ENCODE measurements at places on chromosomes 4 and X.

DNA sequence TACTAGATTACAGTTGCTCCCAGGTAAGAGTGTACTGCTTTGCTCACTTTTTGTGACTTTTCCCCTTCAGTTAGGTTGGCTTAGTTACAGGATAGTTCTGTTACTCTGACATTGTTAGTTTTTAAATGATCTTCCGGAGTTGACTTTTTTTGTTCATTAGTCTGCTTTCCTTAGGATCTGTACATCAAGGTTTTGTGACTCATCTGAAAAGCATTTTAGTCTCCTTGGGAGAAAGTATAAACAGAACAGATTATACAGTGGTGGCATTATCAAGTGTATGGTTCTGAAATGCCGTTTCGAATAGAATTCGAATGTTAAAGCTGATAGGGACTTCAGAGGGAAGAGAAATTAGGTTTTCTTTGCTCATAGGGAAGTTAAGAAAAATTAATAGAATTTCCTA is 63.3 kb downstream of the USP9X start:
- DNase-seq, result no peak

DNA sequence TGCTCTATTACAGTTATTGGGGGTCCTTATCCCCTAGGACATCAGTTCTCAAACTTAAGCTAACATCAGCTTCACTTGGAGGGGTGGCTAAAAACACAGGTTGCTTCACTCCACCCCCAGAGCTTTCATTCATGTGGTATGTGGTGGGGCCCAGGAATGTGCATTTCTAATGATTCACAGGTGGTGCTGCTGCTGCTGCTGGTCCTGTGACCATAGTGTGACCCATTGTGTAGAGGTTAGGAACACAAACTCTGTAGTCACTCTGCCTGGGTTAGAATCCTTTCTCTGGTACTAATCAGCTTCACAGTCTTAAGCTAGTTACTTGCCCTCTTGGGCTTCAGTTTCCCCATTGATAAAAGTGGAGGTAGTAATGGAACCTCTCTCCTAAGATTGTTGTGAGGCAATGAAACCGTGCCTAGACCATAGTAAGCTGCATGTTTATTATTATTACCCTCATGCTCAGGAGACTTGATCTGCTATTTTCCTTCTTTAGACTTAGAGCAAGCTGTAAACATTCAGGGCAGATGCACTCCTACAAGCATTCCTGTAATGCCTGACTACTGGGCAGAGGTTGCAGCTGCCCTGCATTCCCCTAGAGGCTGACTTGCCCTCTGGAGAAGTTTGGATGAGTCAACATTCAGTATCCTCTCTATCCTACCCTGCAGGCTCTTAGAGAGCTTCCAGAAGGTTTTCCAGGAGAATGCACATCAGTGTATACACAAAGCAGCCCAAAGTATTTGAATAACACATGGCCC is 94.1 kb upstream of the ACSL4 start:
- DNase-seq, result no peak

GRCh38 chr4:26496207-26496783 is 6.0 kb upstream of the CCKAR start:
- DNase-seq, result no peak

DNA sequence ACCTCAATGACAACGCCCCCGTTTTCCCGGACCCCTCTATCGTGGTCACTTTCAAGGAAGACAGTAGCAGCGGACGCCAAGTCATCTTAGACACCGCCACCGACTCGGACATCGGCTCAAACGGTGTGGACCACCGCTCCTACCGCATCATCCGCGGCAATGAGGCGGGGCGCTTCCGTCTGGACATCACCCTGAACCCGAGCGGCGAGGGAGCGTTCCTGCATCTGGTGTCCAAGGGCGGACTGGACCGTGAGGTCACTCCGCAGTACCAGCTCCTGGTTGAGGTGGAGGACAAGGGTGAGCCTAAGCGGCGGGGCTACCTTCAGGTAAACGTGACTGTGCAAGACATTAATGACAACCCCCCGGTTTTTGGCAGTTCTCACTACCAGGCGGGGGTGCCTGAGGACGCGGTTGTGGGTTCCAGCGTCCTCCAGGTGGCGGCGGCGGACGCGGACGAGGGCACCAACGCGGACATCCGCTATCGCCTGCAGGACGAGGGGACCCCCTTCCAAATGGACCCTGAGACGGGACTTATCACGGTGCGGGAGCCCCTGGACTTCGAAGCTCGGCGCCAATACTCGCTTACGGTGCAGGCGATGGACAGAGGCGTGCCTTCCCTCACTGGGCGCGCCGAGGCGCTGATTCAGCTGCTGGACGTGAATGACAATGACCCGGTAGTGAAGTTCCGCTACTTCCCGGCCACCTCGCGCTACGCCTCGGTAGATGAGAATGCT is 2.2 kb downstream of the FAT4 start:
- DNase-seq, result peak; percentile 40

DNA sequence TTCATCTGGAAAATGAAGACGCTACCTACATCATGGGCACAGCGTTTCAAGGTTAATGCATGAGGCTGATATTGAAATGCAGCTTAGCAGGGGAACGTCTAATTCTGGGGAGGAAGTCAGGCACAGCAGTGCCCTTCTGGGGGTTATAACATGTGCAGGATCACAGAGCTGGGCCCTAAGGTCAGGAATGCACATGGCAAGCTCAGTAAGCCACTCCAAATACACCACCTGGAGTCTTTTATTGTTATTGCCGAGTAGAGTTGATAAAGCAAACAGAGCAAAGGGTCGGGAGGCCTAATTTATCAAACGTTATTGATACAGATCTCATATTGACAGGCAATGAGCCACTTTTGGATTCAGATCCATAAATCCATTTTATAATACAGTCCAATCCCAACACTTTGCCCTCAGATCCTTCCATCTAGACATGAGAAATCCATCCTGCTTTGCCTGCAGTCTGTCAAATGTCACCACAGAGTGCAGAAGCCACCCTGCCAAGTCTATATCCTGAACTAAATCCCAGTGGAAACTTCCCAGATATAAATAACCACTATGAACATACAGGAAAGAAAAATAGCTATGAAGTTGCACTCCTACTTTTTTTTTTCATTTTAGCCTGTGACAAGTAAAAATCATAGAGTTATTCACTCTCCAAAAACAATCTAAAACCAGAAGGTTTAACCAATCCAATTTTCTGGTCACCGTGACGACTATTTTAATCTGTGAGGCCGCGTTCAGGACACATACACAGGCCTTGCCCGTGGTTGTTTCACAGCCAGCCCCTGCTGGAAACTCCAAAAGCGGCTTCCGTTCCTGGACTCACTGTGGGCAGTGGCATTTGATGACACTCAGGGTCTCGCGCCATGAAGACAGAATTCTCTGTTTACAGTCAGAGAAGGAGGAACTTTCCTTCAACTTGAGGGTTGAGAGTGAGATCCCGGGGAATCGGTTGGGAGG is 335.4 kb downstream of the DHX15 start:
- DNase-seq, result no peak

DNA sequence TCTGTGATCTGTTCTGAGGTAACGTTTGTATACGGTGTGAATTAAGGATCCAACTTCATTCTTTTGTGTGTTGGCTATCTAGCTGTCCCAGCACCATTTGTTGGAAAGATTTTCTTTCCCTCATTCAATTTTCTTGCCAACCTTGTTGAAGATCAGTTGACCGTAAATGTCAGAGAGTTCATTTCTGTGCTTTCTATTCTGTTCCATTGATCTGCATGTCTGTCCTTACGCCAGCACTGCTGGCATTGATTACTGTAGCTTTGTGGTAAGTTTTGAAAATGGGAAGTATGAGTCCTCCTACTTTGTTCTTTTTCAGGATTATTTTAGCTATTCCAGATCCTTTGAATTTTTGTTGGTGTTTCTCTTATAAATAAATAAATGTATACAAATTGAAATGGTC is 60.8 kb downstream of the MTMR1 start:
- no peak for DNase-seq

GRCh38 chr4:152154433-152154832 is 381.5 kb downstream of the FBXW7 start:
- no peak for DNase-seq

DNA sequence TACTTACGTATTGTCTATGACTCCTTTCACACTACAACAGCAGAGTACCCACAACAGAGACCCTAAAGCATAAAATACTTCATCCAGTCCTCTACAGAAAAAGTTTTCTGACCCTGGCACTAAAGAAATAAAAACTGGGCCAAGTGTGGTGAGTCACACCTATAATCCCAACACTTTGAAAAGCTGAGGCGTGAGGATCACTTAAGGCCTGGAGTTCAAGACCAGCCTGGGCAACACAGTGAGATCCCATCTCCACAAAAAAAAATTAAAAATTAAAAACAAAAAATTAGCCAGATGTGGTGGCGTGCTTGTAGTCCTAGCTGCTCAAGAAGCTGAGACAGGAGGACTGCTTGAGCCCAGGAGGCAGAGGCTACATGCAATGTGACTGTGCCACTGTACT is 66.9 kb downstream of the WDFY3 start:
- DNase-seq, result no peak

DNA sequence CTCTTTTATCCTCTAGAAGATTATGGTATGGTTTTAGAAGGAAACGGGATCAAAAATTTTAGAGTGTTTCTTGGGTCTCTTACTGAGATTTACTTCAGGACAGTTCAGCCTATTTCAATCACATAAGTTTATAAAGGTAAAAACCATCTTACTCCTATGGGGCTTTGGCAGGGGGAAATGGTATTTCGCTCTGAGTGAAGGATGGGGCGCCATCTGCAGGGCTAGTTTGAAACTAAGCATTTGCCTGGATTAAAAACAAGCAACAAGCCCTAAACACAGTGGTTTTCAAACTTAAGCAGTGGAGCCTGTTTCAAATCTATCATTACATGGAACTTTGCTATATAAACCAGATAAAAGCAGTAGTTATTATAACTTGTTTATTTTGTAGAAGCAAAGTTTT is 361.5 kb upstream of the FMR1 start:
- no peak for DNase-seq

GRCh38 chr4:68896749-68897148 is 54.9 kb downstream of the UGT2A3 start:
- no peak for DNase-seq

DNA sequence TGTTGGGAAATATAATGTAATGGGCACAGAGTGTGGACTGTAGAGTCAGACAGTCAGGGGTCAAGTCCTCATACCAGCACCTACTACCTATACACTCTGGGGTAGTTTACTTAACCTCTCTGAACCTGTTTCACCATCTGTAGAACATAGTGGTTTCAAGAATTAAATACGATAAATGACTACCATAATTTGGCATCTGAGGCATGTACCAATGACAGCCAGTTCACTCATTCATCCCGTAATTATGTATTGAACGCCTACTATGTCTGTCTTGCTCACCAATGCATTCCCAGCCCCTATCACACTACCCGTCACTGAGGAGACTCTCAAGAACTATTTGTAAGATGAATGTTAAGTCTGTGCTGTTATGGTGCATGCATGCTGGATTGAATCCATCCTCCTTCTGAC is 2.0 kb upstream of the FGB start:
- DNase-seq, result no peak

DNA sequence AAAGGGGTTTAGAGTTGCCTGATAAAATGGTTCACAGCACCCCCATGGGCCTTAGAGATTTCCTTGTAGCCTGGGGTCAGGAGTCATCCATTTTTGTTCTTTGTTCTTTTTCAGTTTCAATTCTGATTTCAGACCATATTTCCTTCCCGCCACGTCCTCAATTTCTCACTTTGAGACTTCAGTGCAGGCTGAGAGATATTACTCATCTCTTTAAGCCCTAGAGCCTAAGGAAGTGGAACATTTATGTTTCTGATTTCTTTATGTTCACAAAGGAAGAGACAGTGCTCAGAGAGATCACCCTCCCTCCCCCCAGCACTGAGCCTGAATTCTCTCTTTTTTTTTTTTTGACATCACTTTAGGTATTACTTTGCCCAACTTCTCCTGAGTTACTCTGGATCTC is 56.3 kb downstream of the MSN start:
- DNase-seq, result no peak

DNA sequence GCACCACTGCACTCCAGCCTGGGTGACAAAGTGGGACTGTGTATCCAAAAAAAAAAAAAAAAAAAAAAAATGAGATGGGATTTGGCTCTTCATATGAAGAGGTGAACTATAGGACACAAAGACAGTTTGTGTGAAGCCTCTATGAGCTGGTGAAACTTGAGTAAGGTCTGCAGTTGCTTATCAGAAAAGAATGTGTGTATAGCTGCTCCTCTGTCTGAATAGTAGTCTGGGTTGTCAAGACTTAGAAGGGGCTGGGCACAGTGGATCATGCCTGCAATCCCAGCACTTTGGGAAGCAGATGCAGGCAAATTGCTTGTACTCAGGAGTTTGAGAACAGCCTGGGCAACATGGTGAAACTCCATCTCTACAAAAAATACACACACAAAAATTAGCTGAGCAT is 82.8 kb downstream of the ARSF start:
- no peak for DNase-seq

GRCh38 chrX:126985981-126986380 is 166.5 kb downstream of the PRR32 start:
- no peak for DNase-seq

DNA sequence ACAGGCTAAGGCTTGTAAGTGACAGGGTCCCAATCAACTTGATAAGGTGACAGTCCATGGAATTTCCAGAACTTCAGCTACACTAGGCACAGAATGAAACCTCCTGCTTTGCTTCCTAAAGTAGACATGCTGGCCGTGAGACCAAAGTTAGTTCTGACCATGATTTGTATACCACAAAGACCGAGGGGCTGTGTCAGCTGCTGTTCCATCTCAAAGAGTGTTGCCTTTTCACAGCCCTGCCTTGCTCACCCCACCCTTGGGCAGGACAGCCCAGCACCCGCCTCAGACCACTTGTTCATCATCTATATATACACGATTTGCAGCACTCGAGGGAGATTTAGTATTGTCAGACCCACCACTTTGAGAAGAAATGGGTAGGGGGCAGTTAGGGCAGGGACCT is 5.3 kb downstream of the IDS start:
- no peak for DNase-seq

GRCh38 chr4:15006416-15007024 is 4.2 kb downstream of the CPEB2 start:
- no peak for DNase-seq

DNA sequence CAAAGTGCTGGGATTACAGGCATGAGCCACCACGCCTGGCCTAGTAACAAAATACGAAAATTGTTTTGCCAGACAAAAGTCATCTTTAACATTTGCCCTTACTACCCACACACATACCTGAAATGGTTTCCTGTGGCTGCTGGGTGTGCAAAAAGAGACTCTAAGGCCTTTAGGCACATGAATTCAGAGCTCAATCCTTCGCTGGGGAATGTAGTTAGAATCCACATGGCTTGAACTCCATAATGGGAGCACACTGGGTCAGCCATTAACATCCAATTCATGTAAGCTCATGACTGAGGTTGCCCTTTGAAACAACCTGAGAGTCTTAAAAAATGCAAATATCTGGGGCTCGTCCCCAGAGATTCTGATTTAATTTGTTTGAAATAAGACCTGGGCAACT is 87.8 kb downstream of the HPGD start:
- DNase-seq, result no peak

DNA sequence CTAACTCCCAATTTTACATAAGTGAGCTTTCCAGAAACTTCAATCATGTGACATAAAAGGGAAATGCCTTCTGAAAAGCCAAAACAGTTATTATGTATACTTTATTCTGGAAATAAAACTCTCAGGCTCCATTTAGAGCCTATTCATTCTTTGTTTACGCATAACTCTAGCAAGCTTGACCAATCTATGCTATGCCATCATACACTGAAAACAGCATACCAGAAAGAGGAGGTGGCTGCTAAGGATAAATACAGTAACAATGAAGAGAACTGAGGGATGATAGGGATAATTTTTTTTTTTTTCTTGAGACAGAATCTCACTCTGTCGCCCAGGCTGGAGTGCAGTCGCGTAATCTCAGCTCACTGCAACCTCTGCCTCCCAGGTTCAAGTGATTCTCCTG is 24.4 kb downstream of the CDKL2 start:
- no peak for DNase-seq

- no peak for DNase-seq
Observed at GRCh38 chr4:141416677-141417363, 196.1 kb downstream of the ZNF330 start.

Data from anterior cingulate cortex (tissue), 58 donors.